Naive thymus-derived CD8-positive, alpha-beta T cell (primary cell): ENCODE measurements at places on chromosomes 5 and 9. TPM values are rescaled to one million over a fixed set of nuclear protein-coding genes. Genes with fewer than 3 reads are reported as not detected.
A peak's percentile ranks its signal among the peaks of the same experiment; 100 is the strongest.

- DNase-seq: no peak
These were observed at the start of gene VCAN for GRCh38 chr5:83471405-83472212. VCAN (plus strand) TSS chr5:83471744; CDS start chr5:83483519, 11,775 bp downstream.

Gene ARL14EPL
- total RNA-seq: not detected

Gene CCNO
- not detected for total RNA-seq

Gene ZNF474
- total RNA-seq: 0.47 TPM

GRCh38 chr9:35285731-35286130 is 123.9 kb downstream of the UNC13B start:
- no peak for DNase-seq

Gene PCDHB6
- total RNA-seq: not detected

DNA sequence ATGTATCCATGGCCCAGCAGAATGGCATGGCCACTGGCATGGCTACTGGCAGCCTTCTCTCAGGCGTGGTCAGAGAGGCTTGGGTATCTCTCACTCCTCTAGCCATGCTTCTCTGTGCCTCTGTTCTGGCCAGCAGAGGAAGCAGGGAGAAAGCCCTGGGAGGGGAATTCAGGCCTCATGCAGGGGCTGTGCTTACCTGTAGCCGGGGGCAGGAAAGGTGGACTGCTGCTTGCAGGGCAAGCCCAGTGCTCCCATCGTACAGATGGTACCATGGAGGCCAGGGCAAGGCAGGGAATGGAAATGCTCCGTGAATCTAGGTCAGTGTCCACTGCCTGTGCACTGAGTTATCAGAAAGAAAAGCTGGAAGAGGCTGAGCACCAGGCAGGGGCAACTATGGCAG is 2.7 kb downstream of the OR13J1 start:
- no peak for DNase-seq

Gene NR6A1
- total RNA-seq: not detected

DNA sequence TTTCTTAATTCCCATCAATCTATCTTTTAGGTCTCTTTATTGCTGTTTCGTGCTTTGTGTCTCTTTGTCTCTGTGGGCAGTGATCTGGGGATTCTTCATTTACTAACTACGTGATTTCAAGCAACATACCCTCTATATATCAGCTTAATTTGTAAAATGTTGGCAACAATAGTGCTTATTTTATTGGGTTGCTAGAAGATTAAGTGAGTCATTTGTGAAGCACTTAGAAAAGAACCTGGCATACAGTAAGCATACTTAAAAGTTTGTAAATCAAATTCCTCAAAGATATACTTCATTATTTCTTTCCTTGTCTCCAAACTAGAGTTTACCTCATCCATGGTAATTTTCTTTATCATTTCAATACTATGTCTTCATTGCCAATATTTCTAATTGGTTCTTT is 669.7 kb downstream of the MAT2B start:
- DNase-seq: no peak

- DNase-seq: no peak
These were observed 279.3 kb downstream of the ASTN2 start for GRCh38 chr9:117135501-117136098.

Gene PCDHAC1
- not detected for total RNA-seq

Gene CYSRT1
- 0.30 TPM for total RNA-seq

Gene TMEM215
- not detected for total RNA-seq

DNA sequence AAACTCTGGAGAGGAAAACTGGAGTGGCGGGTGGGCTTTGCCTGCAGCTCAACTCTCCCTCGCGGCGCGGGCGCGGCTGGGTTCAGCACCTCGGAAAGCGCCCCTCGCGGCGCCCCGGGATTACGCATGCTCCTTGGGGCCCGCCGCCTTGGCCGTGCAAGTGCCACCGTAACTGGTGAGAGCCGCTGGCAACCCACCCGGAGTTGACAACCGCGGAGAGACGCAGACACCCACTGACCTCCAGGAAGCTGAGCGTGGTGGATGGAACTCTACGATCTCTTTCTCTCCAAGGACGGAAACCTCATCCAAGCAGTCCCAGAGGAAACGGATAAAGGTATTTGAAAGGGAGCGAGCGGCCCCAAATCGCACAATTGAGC is 194 bp upstream of the RXFP3 start:
- peak; percentile 13 for DNase-seq

Gene JAK2
- 13.4 TPM for total RNA-seq

DNA sequence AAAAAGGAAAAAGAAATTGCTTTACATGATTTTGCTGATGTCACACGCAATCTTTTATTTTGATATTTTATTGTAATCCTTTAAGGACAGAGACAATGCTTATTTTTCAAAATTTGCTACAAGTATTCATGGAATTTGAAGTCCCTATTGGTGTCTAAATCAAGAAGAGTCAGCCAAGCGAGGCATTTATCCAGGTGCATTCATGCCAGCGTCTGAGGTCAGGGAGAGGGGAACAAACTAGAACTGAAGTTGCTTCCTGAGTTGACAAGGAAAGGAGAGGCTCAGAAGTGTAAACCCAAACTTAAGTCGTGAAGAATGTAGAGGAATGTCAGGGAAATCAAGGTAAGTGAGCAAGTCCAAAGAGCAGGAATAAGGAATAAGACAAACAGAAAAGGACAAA is 83.0 kb upstream of the GNAQ start:
- DNase-seq: no peak

DNA sequence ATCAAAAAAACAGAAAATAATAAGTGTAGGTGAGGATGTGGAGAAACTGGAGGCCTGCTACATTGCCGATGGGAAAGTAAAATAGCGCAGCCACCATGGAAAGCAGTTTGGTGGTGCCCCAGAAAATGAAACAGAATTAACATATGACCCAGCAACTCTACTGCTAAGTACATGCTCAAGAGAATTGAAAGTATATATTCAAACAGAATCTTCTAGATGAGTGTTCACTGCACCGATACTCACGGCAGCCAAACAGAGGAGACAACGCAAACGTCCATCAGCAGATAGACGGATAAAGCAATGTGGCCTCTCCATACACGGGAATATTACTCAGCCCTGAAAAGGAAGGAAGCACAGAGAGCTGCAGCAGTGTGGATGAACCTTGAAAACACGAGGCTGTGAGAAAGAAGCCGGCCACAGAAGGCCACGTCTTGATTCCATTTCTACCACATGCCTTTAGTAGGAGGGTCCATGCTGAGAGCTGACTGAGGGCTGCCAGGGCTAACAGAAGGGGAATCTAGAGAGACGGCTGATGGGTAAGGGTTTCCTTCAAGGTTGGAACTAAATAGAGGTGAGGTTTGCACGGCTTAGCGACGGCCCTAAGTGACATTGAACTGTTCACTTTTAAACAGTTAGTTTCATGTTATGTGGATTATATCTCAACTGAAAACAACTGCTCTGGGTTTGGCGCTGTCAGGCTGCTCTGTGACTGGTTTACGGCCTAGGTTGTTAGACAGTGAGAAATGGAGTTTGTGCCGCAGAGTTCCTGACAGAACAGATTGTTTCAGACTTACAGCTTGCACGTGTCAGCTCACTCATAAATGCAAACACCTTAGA is 29.8 kb downstream of the AHRR start:
- DNase-seq: no peak

Gene PCDHB10
- not detected for total RNA-seq

Gene MYOT
- not detected for total RNA-seq

Gene POLR3G
- total RNA-seq: 3.2 TPM

- DNase-seq: peak; percentile 46
These were observed 9.1 kb upstream of the KIF12 start for GRCh38 chr9:114108016-114108833.

Gene DND1
- 3.4 TPM for total RNA-seq

DNA sequence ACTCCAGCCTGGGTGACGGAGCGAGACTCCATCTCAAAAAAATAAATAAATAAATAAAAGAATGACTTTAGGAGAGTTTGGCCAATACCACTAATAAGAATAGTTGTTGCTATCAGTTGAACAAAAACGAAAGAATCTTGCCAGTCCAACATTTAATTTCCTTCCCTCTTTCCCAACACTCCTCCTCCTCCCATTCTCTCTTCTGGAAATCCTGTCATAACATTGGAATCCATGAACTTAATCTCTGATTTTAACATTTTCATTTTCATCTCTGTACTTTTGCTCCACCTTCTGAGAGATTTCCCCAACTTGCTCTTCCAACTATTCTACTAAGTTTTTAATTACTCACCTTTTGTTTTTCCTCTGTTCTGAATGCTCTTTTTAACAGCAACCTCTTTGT is 42.8 kb upstream of the CDK20 start:
- DNase-seq: no peak
